ENCODE measurements at places on chromosomes 3 and 15.

GRCh38 chr3:184157206-184157605 is 2.0 kb downstream of the DVL3 start:
- DNase-seq, result no peak

DNA sequence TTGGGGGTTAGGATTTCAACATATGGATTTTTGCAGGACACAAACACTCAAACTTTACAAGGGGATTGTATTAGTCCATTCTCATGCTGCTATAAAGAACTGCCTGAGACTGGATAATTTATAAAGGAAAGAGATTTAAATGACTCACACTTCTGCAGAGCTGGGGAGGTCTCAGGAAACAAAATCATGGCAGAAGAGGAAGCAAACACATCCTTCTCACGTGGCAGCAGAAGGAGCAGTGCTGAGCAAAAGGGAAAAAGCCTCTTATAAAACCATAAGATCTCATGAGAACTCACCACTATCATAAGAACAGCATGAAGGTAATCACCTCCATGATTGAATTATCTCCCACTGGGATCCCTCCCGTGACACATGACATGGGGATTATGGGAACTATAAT is 1183.1 kb downstream of the ZPLD1 start:
- no peak for DNase-seq

DNA sequence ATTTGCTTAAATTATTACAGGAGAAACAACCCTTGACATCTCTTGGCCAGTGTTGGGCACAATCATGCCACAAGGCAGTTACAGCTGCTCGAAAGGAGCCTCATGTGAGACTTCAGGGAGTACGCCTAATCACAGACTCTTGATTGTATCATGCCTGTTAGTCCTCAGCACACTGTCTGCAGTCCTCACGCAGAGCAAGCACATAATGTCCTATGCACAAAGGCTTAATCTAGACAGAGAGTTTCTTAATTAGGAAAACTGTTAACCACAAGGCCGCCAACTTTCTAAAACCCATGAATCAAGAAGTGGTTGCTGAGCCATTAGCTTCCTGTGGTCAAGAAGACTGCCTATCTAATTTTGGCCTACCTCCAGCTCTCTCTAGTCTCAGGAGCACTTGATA is 172.0 kb downstream of the UNC13C start:
- DNase-seq, result no peak

GRCh38 chr3:65144791-65145351 is 457.1 kb upstream of the ADAMTS9 start:
- no peak for DNase-seq

DNA sequence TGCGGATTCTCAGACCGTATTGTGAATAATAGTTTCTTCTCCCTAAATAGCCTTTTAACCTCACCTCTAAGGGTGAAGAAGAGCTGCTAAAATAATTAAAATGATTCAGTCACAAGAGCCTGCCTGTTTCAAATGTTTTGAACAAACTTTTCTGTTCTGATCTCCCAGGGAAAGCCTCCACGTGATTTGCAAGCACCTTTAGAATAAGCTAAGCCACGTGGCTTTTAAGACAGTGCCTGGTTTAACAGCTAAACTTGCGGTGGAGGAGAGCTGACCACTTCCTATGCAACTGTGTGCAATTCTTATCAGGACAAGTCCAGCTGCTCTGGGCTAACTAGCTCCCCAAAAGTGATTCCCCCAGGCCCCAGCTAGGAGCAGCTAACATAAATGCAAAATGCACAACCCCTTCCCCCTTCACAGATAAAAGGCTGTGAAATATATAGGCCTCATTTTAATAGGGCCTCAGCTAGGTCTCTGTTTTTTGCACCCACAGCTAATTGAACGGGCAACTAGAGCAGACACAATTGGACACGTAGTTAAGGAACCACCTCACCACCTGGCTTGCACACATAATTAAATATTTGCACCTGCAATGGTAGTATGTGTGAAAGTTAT is 401.2 kb upstream of the NR2F2 start:
- DNase-seq, result no peak

DNA sequence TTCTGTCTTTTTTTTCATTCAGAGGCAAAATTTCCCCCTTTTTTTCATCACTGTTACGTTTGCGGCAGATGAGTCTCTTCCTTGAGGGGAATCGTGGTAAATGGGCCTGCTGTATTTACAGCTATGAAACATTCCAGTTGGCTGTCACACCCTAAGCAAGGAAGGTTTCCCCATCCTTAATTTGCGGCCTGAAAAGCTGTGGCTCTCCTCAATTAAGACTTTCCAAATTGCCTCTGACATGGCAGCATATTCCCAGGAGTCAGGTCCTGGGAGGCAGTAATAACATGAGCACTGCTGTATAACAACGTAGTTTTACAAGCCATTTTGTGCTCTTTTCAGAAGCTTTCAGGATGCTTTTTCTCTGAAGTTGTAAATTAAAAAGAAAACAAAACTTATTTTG is 420.9 kb downstream of the LPP start:
- DNase-seq, result no peak

DNA sequence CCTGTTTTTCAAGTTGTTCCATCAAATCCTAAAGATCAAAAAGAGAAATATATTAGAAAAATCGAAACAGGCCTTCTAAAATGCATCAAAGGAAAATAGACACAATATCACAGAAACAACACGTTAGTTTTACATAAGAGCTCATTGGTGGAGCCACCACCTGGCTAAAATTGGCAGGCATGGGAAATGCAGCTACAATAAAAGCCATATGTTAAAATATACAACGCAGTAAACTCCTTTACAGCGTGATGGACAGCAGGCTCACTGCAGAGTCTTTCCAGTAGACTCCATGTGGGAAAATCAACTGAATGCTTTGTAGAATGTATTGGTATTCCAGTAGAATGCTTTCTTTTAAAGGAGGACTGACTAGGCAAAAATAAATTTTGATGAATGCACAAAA is 40.9 kb upstream of the MYO5C start:
- no peak for DNase-seq

Measured in amygdala (tissue), 56 donors.